ENCODE measurements at places on chromosomes 5 and 9.

GRCh38 chr5:93708442-93708841, 33.0 kb downstream of the POU5F2 start:
- no peak for DNase-seq

- no peak for DNase-seq
Measured at GRCh38 chr9:70607329-70607728, 192.9 kb upstream of the KLF9 start.

DNA sequence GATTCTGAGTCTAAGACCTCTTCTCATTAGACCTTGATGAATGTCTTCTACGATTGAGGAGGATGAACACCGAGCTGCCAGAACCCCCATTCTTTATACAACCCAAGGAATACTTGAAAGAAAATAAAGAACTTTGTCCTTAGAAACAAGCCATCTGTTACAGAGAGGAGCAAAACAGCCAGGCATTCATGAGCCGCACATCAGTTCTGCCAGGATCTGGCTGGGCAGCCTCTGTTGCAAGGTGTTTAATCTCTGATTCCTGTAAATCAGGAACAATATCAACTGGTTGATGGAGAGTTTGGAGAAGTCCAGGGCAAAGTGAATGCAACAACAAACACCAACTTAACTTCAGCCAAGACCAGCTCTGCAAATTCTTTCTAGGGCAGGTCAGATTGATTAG, 165.5 kb upstream of the DMAC1 start:
- no peak for DNase-seq

- DNase-seq: no peak
Measured at GRCh38 chr5:59823420-59823819, 70.1 kb downstream of the PDE4D start.

DNA sequence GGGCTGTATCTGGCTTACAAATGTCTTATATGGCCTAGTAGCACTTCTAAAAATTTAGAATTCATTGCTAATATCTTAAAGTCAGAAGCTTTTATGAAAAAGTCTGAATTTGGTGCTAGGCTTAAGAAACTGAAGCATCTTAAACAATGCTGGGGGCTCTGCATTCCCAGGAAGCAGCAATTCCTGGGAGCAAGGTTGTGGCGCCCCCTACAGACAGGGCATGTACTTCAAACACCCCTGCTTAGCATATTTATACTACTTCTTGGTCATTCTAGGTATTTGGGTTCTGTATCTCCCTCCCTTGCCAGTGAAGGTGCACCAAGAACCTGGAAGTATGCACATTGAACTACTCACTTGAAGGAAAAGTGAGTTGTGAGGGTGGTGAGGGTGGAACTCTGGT, 64.6 kb upstream of the GRIA1 start:
- no peak for DNase-seq

- peak; percentile 83 for DNase-seq
Measured at GRCh38 chr9:137276473-137277328, 825 bp upstream of the TOR4A start.

- DNase-seq: no peak
Measured at GRCh38 chr5:141558150-141558549, 60.6 kb downstream of the DIAPH1 start.

DNA sequence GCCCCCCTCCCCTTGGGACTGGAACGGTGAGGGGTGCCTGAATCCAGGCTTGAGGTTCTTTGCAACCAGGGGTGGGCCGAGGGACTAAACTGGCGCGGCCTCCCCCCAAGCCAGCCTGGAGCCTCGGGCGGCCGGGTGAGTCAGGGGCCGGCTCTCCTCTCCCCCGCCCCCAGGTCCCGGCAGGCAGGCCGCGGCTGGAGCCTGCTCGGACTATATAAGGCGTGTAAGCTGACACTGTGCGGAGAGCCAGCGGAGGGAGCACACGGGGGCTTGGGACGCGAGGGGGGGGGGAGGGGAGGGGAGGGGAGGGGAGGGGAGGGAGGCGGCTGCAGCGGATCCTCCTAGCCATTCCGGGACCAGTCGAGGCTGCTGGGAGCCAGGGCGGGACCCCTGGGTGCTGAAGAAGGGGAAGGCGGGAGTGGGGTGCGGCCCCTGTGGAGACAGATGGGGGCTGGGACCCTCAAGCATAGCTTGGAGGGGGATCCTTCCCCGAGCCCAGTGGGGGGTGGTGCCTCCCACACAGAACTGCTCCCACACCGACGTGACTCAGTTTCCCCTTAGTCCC, 595 bp downstream of the PDLIM7 start:
- DNase-seq: peak; percentile 71

DNA sequence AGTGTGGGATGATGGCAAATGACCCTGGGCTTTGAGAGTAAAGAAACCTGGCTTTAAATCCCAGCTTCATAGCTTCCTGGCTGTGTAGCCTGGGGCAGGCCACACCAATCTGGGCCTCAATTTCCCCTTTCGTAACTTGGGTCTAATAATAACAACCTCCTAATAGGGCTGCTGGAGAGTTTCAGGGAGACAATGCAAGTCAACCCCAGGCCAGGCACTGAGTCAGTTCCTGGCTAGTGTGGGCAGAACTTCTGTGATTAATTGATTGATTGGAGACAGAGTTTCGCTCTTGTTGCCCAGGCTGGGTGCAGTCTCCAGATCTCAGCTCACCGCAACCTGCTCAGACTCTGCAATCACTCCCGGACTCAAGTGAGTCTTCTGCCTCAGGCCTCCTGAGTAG, 3.3 kb upstream of the SH2D3C start:
- no peak for DNase-seq

DNA sequence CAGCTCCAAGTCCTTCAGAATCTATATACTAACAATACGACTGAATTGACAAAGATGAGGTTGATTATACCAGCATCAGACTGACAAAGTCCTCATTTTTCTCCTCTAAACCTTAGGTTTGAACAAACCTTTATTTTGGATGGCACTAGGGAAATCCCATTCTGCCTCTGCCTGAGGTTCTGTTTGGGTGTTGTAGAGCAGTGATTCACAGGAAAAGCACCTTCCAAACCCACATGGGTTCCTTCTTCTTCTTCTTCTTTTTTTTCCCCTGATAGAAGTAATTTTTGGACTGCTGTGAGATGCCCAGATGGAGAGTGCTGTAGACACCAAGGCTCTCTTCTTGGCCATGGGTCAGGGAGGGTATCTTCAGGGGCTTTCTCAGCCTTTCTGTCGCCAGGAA, 164.9 kb upstream of the PAPPA start:
- DNase-seq: no peak

DNA sequence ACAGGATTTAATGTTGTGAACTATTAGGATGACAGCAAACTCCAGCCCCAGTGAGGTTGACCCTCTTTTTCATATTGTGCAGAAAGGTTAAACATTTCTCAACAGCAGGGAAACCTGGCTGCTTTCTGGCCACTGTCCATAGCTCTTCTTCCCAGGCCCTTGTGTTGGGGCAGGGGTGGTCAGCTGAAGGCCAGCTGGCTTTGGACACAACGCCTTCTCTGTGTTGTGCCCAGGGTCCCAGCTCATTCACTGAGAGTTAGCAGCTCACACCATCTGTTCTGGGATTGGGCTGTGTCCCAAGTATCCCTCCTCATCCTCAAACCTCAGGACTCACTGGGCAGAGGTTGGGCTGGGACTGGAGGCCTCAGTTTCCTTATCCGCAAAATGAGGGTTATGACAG, 1.3 kb downstream of the FGD3 start:
- DNase-seq: no peak

GRCh38 chr9:13524245-13524644, 244.8 kb upstream of the MPDZ start:
- DNase-seq: no peak

- no peak for DNase-seq
Measured at GRCh38 chr5:160366230-160366629, 4.2 kb downstream of the C1QTNF2 start.

DNA sequence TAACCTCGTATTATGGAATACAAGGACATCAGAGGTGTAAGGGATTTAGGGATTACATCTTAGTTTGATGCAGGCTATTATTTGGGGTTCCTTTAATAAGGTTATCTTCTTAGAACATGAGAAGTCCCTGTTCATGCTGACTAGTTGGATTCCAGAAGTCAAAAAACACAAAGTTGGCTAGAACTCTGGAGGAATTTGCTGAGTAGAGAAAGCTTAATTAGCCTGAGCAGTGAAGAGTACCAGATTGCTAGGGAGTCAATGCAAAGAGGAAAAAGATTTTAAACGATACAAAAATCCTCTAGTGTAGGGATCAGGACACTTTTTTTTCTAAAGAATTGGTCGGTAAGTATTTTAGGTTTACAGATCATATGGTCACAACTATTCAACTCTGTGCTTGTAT, 1872.5 kb upstream of the C9orf72 start:
- no peak for DNase-seq

- DNase-seq: no peak
Measured at GRCh38 chr5:134568761-134569695, 43.6 kb downstream of the JADE2 start.

DNA sequence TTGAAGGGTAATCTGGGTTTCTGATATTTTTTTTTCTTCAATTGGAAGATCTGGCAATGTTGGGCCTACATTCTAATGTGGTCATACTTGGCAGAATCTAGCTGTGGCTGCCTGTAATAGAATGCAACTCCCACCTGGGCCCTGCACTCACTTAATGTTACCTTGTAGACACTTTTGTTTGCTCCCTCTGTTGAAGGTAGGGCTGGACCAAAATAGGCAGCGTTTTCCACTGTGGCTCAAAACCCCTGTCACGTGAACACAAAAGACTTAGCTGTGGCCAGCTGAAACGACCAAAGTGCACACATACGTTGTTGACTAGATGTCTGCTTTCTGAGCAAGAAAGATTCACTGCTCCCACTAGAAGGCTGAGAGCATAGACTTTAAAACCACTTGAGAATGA, 117.6 kb upstream of the HMHB1 start:
- DNase-seq: no peak

GRCh38 chr5:44770780-44771717, 37.7 kb upstream of the MRPS30 start:
- DNase-seq: peak; percentile 76

DNA sequence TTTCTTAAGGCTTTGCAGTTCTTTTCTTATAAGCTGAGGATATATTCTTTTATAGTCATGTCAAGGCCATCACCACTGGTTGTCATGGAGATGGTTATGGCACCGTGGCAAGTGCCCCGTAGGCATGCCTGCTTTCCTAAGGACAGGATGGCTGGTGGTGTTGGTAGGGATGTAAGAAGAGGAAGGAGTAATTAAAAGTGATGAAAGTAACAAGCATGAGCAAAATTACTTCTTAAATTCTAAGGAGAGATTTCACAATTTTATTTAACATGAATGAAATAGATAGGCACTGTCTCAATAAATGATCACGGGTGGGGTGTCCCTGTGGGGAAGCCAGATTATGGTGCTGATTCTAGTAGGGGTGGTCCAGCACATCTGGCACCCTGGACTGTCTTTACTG, 290.2 kb upstream of the KLF4 start:
- no peak for DNase-seq

- no peak for DNase-seq
Measured at GRCh38 chr5:96648023-96648422, 14.2 kb upstream of the CAST start.

DNA sequence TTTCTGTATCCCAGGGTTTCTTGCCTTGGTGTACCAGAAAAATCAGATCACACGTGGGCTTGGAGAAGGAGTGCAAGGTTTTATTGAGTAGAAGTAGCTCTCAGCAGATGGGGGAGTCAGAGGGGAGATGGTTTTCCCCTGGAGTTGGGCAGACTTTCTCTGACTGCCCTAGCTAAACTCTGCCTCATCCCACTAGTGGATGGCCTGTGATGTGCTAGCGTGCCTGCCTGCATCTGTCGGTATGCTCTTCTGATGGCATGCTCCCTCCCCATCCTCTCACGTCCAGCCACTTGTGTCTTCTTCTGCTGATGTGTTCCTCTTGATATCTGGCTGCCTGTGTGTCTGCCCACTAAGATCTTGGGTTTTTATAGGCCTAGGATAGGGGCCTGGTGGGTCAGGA, 616.1 kb upstream of the RGMB start:
- no peak for DNase-seq

- DNase-seq: no peak
Measured at GRCh38 chr9:16099732-16100536, 547.1 kb downstream of the CCDC171 start.

- no peak for DNase-seq
Measured at GRCh38 chr5:156121882-156122281, 205.1 kb upstream of the SGCD start.

GRCh38 chr9:88587182-88587581, 52.2 kb downstream of the NXNL2 start:
- DNase-seq: no peak

- DNase-seq: no peak
Measured at GRCh38 chr9:129640086-129640870, 1.7 kb downstream of the ASB6 start.

- DNase-seq: no peak
Measured at GRCh38 chr5:172544371-172545095, 90.2 kb upstream of the SH3PXD2B start.

DNA sequence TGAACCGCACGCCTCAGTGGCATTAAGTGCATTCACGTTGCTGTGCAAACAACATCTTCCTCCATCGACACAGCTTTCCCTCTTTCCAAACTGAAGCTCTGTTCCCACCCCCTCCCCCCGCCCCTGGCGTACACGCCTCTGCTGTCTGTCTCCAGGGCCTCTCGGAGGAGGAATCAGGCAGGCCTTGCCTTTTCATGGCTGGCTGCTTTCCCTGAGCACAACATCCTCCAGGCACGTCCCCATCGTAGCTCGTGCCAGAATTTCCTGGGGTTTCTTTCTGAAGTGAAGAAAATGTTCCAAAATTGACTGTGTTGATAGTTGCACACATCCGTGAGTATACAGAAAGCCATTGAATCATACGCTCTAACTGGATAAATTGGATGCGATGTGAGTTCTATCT, 22.3 kb upstream of the TMEM250 start:
- DNase-seq: no peak

- DNase-seq: no peak
Measured at GRCh38 chr9:75002422-75003023, 25.6 kb downstream of the CARNMT1 start.

GRCh38 chr5:40755093-40755406, 711 bp downstream of the TTC33 start:
- DNase-seq: peak; percentile 85

DNA sequence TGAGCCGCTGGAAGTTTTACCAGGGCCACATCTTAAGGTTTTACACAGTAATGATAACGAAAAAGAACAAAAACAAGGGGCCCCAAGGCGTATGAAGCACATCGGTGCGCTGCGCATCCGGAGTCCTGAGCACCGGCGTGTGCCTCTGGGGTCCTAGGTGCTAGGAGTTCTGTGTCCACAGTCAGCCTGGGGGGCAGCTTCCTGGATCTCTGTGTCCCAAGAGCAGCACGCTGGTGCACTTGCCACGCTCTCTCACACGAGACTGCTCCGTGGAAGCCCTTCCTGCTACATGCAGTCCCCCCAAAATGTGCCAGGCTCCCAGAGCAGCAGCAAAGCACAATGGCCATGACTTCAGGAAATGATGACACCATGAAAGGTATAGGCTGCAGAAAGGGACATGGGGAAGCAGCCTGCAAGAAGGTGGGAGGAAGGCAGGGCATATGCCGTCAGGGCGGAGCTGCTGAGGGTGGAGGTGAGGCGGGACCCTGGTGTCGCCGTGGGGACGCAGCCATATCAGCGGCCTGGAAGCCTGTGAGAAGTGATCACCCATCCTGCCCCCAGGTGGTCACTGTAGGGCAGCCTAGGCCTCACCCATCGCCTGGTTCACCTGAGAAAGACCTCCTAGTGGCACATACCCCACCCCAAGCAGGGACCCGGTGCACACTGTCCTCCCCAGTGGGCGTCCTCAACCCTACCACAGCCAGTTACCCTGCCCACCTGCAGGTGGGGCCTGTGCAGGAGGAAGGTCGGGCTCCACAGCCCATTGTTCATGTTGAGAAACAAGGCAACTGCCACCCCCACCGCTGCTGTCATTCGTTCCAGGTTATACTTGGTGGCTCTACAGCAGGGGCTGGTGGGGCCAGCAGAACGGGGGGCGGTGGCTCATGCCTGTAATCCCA, 23.6 kb upstream of the SLC6A3 start:
- no peak for DNase-seq

- no peak for DNase-seq
Measured at GRCh38 chr9:134267881-134268724, 58.2 kb upstream of the RXRA start.
